ENCODE measurements at places on chromosomes 5 and 9. TPM values are rescaled to one million over a fixed set of nuclear protein-coding genes. Genes with fewer than 3 reads are reported as not detected.

Gene GDF9
- total RNA-seq: 0.35 TPM

Gene CDX1
- not detected for total RNA-seq

Gene GPR150
- 0.82 TPM for total RNA-seq

Gene NMUR2
- total RNA-seq: 0.87 TPM

Gene SARDH
- total RNA-seq: 3.4 TPM

Gene SAXO1
- not detected for total RNA-seq

Gene ZFP2
- total RNA-seq: 0.39 TPM

Gene STPG3
- not detected for total RNA-seq

Gene SPINK13
- not detected for total RNA-seq

Gene LCN1
- total RNA-seq: not detected

DNA sequence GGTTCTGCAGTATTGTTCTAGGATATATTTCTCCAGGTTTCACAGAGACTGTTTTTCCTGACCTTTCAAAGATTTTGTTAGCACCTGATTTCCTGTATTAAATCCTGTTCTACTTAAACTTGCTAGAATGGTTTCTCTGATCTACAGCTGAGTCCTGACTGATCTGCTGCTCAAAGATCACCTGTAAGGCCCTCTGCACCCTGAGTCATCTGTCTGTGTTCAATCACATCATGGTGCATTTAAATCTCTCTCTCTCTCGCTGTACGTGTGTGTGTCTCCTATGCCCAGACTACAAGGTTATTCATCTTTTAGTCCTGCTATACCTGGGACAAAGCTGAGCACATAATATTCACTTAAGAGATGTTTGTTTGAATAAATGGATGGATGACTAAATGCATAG lies 13.3 kb upstream of the C5orf63 start:
- DNase-seq: no peak

GRCh38 chr9:113309204-113309813 lies 6.1 kb upstream of the RNF183 start:
- DNase-seq: no peak

GRCh38 chr9:138049779-138050471 lies 172.3 kb downstream of the CACNA1B start:
- DNase-seq: no peak

GRCh38 chr9:34994260-34994899 lies 4.8 kb downstream of the DNAJB5 start:
- DNase-seq: no peak

- DNase-seq: no peak
Observed at GRCh38 chr9:132896906-132897305, 18.2 kb downstream of the SPACA9 start.

- DNase-seq: no peak
Observed at GRCh38 chr5:160133071-160133917, 14.0 kb upstream of the PWWP2A start.

DNA sequence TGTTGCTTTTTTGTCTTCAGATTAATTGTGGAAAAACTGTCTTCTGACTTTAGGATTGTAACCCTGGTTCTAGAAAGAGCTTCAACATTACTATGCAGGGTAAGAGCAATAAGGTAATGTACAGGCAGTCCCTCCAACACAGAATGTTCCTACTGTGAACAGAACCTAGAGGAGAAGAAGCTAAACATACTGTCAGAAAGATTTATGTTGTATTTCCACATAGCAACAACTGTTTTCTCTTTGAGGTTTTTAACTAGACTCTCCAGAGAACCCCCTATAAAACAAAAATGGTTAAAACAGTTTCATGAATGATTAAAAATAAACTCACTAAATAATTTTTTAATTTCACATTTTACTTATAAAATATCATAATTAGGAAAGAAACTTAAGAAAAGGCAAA lies 64.3 kb upstream of the NAA35 start:
- no peak for DNase-seq

DNA sequence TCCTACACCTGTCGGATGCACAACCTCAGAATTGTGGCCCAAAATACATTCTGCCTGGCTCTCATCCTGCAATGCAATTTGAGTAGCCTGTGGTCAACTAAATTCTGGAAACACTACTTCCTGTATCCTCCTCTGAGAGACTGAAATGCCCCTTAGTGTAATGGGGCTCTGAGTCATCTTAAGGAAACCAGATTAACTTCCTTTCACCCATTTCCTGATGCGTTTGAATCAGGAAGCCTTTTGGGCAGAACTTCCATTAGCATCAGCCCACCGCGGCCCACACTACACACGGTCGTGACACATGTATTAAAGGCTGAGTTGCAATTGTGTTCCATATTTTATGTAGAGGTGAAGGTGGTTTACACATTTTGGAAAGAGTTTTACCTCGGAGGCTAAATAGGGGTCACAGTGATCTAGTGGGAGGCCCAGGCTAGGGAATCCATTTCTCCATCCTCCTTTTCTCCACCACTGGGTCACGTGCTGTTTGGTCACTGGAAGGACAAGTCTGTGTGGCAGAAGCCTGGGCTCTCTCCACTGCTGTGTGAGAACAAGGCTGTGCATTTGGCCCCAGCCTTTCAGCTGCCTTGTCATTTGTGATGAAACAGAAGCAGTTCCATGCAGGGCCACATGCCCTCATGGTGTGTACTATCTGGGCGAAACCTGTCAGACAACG lies 55.9 kb downstream of the DAP start:
- no peak for DNase-seq

- DNase-seq: no peak
Observed at GRCh38 chr5:132055441-132055807, 5.0 kb upstream of the IL3 start.

DNA sequence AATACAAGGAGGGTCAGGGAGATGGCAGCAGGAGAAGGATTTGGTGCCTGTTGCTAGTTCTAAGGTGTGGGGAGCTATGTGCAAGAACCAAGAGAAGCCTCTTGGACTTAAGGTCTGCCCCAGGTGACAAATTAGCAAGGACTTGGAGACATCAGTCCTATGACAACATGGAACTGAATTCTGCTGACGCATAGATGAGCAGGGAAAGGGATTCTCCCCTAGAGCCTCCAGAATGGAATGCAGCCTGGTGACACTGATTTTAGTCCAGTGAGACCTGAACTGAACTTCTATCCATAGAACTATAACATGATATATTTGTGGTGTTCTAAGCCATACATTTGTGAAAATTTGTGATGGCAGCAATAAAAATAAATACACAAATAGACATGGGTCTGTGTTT lies 215.6 kb downstream of the ESM1 start:
- no peak for DNase-seq

DNA sequence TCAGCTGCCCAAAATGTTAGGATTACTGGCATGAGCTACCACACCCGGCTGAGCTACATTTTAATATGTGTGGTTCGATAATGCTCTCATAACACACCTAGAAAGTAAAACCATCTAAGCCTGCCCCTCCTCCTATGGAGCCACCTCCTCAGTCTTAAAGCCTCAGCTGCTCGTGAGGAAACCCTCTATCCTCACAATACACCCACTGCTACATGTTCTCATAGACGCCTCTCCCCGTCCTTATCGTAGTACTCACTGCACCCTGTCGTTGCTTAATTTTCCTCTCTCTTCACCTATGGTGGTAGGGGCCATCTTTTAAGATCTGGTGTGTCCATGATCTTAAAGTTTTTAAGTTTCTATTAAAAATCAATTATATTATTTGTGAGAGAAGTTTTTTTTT lies 72.9 kb downstream of the RCL1 start:
- DNase-seq: no peak

- no peak for DNase-seq
Observed at GRCh38 chr9:113290052-113290607, 13.0 kb downstream of the RNF183 start.

DNA sequence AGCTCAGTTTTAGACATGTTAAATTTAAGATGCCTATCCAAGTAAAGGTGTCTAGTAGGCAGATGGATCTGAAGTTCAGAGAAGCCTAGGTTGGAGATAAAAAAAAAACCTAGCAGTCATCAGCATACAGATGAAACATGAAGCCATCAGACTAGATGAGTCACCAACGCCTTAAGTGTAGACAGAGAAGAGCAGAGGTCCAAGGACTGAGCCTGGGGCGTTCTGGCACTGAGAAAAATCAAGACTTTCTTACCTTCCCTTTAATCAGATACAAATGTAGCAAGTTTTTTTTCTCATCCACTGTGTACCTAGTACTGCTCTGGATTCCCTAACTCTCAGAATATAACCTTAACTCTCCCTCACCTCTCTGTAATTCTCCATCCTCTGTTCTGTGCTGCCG lies 97.3 kb downstream of the SIL1 start:
- no peak for DNase-seq

DNA sequence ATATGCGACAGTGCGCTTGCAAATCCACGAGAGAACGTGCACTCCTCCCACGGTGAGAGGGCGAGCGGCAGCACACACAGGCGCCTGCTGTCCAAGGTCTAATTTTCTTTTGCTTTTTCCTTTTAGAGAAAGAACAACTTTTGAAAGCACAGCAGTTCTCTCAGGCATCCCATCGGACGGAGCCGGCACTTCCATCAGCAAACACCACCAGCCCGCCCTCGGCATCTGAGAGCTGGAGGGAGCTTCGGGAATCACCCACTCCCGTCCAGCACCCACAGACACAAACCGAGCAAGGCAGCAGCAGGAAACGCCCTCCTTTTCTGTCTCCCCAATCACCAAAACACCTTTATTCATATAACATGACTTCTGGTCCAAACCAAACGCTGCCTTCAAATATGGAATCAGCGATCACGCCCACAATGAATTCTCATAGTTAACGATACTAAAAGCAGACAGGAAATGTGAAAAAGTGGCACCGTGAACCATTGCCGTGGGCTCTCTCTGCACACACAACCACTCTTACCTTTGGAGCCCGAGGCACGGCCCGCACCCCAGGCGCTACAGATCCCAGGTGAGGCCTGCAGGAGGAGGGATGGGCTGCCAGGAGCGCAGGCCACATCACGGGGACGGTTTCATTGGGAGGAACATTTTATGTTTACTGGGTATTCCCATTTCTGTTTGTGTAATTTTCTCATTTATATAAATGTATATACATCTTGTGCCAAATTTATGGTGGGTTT lies 14.2 kb downstream of the LPCAT1 start:
- DNase-seq: no peak

- DNase-seq: no peak
Observed at GRCh38 chr5:114362977-114363761, 1.3 kb downstream of the KCNN2 start.

GRCh38 chr5:138948471-138949222 lies 73.5 kb upstream of the LRRTM2 start:
- no peak for DNase-seq

DNA sequence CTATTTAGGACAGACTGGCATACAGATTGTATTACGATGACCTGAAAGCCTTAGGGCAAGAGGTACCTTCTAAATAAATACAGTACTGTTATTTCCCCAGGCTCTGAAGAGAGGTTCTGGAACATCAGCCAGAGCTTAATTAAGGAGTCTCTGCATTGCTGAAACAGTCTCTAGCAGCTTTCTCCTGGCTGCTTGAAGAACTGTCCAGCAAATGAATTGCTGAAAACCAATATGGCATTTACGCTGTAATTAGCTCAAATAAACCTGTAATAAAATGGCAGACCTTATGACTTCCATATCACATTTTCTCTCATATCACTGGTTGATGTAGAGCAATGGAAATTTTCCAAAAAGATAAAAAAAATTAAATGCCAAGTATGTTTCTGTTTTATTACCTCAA lies 636.3 kb downstream of the GABRG2 start:
- no peak for DNase-seq

GRCh38 chr5:67267512-67268216 lies 71.1 kb upstream of the CD180 start:
- DNase-seq: no peak

GRCh38 chr9:110769667-110770066 lies 101.1 kb downstream of the MUSK start:
- DNase-seq: no peak

GRCh38 chr9:108963459-108964143 lies 29.4 kb downstream of the ABITRAM start:
- DNase-seq: no peak
